PC-3 (cell line): ENCODE measurements at places on chromosomes 11 and 22.

GRCh38 chr11:69889400-69890318 is 70.4 kb upstream of the FGF3 start:
- no peak for DNase-seq

GRCh38 chr11:79182794-79183193 is 258.0 kb downstream of the TENM4 start:
- DNase-seq: no peak

- no peak for DNase-seq
Observed at GRCh38 chr11:103926990-103927389, 109.5 kb upstream of the DDI1 start.

DNA sequence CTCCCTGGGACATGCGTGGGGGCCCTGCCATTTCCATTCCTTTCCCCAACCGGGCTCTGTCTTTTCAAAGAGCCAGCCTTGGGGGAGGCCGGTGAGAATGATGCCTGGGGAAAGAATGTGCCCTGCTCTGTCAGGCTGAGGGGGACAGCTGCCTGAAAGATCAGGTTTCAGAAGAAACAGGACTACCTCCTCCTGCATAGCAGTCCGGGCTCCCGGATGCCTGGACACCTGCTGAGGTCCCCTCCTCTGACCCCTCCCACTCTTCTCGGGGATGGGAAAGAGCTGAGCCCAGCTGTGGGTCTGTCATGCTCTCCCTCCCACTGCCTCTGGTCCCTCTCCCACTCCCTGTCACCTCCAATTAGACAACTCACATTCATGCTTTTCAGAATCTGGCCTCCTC is 41.8 kb upstream of the CDON start:
- no peak for DNase-seq

- no peak for DNase-seq
Observed at GRCh38 chr11:46429717-46430116, 38.1 kb upstream of the CHRM4 start.

GRCh38 chr11:66868726-66869566 is 12.1 kb downstream of the LRFN4 start:
- DNase-seq: peak; percentile 87

DNA sequence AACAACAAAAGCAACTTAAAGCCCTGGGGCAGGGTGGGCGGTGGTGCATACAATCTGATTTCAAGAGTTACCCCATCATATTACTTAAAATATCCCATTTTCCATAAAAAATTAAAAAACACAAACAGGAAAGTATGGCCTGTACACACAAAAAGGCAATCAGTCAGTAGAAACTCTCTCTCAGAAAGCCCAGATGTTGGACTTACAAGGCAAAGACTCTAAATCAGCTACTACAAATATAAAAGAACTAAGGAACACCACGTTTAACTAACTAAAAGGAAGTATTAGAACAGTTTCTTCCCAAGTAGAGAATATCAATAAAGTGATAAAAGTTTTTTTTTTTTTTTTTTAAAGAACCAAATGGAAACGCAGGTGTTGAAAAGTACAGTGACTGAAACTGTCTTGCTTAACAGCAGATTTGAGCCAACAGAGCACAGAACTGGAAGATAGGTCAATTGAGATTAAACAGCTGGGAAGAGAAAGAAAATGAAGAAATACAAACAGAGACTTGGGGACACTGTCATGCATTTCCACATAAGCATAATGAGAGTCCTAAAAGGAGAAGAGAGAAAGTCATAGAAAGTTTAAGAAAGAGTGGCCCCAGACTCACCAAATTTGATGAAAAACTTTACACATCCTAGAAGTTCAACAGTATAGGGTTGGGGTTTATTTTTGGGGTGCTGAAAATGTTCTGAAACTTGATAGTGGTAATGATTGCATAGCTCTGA is 8.6 kb downstream of the SC5D start:
- no peak for DNase-seq

DNA sequence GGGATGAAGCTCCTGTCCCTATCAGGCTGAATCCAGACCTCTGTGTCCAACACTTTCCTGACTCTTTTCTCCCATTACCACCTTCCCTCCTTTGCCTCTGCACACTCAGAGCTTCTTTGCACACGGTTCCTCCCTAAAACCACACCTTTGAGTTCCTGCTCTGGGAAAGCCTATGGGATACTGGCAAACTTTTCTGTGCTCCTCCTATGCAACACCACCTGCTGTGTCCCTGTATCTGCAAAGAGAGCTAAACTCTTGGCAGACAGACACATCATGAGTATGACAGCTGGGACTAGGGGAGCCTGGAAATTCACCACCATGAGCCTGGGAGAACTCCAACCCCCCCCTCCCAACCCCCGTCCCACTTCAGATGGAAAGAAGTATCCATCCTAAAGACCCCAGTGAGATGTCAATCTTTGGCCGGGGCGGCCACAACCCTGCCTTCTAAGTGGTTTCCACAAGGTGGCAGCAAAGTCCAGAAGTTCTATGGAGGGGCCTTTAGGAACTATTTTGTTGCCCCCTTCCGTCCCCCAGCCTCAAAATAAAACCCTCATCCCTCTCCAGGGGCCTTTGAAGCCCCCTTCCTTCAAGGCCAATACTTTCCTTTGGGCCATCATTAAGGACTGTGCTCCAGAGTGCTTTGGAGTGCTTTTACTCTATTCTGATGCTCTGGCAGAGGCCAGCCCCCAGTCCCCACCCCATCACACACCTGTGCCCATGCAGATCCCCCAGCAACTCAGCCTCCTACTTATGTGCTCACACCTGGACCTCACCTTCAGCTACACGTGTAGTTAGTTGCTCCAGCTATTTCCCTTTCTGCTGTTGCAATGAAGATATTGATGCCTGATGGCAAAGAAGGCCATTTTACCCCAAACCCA is 19.4 kb downstream of the HTR3A start:
- peak; percentile 43 for DNase-seq

DNA sequence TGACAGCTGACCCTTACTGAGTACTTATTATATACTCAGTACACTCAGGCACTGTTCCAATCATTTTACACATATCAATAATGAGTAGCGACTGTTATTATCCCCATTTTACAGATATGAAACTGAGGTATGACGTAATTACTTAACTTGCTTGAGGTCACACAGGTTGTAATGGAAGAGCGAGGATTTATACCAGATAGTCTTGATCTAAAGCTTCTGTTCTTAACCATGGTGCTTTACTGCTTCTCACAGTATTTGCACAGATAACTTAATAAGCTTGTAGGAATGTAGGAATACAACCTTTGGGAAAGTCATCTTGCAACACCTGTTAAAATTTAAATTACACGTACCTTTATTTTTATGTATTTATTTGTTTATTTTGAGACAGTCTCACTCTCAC is 31.7 kb upstream of the TMEM135 start:
- DNase-seq: peak; percentile 51

- DNase-seq: no peak
Observed at GRCh38 chr11:19869946-19870589, 157.4 kb downstream of the NAV2 start.

DNA sequence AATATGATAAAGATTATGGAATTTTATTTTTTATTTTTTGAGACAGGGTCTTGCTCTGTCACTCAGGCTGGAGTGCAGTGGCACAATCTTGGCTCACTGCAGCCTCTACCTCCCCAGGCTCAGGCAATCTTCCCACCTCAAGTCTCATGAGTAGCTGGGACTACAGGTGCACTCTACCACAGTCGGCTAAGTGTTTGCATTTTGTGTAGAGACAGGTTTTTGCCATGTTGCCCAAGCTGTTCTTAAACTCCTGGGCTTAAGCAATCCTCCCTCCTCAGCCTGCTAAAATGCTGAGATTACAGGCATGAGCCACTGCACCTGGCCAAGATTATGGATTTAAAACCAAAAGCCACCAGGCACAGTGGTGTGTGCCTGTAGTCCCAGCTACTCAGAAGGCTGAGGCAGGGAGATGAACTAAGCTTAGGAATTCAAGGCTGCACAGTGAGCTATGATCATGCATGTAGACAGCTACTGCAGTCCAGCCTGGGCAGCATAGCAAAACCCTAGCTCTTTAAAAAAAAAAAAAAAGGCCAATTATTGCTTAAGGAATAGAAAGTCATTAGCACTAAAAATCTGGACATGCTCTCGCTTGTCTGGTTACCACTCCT is 20.2 kb upstream of the CCND1 start:
- DNase-seq: no peak
